B cell (primary cell): ENCODE measurements at places on chromosomes 3 and 15. TPM values are rescaled to one million over a fixed set of nuclear protein-coding genes. Genes with fewer than 3 reads are reported as not detected.
A peak's percentile ranks its signal among the peaks of the same experiment; 100 is the strongest.

- no peak overlapping the region for H3K27ac ChIP-seq
- peaks cover 27% of the 10 kb centered on the region for H3K27me3 ChIP-seq
- DNase-seq: no peak
- H3K4me3 ChIP-seq: no peak overlapping the region
- no peaks in the 10 kb centered on the region for H3K4me1 ChIP-seq
- H3K36me3 ChIP-seq: no peaks in the 10 kb centered on the region
Observed at GRCh38 chr3:141218162-141218835, 13.3 kb upstream of the PXYLP1 start.

- H3K36me3 ChIP-seq: no peaks in the 10 kb centered on the region
- H3K27ac ChIP-seq: no peak overlapping the region
- no peak for DNase-seq
- peaks cover 32% of the 10 kb centered on the region for H3K4me1 ChIP-seq
- H3K4me3 ChIP-seq: no peak overlapping the region
Observed at GRCh38 chr15:70252951-70253320, 155.2 kb upstream of the TLE3 start.

DNA sequence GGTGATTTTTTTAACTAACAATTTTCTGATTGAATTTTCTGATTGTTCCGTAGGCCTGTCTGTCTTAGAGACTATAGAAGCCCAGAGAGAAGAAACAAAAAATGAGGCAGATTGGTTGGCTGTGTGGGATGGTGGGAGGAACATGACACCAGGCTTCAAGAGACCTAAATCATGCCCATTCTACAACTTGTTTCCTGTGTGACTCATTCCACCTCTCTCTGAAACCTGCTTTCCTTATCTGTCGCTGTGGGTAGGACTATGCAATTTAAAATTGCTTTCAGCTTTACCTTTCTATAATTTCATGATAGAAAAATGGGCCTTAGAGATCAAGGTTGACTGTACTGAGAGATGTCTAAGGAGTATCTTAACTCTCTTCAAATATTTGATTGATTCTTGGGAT lies 44.5 kb downstream of the OXNAD1 start:
- no peaks in the 10 kb centered on the region for H3K27me3 ChIP-seq
- H3K4me1 ChIP-seq: peaks cover 18% of the 10 kb centered on the region
- H3K4me3 ChIP-seq: no peak overlapping the region
- no peak for DNase-seq
- H3K36me3 ChIP-seq: peaks cover 13% of the 10 kb centered on the region

GRCh38 chr3:143653935-143654334 lies 194.3 kb downstream of the SLC9A9 start:
- H3K4me3 ChIP-seq: no peak overlapping the region
- H3K4me1 ChIP-seq: no peaks in the 10 kb centered on the region
- H3K27me3 ChIP-seq: no peaks in the 10 kb centered on the region

DNA sequence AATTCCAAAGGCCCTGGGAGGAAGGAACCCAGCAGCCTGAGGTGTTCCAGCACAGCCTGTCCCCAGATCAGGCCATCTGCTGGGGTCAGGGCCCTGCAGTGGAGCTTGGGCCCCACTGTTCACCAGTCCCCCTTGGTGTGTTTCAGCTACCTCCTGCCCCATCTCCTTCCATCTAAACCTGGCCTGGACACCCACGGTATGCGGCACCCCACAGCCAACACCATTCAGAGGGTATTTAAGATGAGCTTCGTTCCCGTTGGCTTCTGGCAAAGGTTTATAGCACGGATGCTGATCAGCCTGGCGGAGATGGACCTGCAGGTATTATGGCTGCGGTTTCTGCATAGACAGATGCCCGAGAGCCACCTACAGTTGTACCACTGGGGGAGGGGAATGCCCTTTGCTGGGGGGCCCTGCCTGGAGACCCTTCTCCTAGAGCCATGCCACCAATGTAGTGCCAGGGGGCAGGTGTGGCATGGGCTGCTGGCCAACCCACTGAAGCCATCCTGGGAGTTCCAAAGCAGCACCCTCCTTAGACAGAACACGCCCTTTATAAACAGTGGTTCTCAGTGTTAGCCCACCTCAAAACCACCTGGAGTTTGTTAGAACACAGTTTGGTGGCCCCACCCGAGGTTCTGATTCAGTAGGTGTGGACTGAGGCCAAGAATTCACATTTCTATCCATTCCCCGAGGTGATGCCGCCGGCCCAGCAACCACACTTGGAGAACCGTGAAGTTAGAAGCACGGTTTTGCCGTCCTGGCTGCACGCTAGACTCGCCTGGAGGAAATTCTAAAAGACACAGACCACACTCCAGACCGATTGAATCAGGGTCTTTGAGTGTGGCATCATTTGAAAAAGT lies 126.9 kb downstream of the LRRK1 start:
- H3K4me3 ChIP-seq: no peak overlapping the region
- no peak for DNase-seq
- no peaks in the 10 kb centered on the region for H3K27me3 ChIP-seq
- H3K4me1 ChIP-seq: no peaks in the 10 kb centered on the region
- no peak overlapping the region for H3K27ac ChIP-seq

DNA sequence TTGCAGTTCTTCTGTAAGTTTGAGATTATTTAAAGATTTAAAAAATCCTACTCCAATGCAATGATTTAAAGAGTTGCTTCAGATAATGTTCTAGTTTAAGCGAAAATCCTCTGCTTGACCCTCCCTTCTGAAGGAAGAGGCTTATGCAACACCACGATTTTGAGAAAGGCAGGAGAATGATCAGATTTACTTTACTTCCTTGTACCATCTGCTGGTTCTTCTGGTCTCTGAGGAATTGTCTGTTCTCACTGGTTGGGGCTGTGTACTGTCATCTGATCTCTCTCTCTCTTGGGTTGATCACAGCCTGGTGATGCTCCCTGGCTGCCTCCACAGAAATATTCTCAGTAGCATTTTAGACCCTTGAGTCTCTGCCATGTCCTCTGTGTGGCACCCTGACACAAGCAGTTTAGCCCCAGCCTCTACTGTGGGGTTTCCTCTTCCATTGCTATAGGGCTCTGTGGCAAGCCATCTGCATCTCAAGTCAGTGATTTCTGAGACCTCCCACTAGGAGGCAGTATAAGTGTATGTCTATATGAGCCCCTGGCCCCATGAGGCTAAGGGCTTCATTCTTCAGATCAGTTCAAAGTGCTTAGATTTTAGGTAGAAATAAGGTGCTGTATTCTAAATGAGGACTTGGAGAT lies 50.8 kb upstream of the PLAAT1 start:
- H3K4me3 ChIP-seq: no peak overlapping the region
- no peak for DNase-seq
- H3K36me3 ChIP-seq: no peaks in the 10 kb centered on the region
- no peak overlapping the region for H3K27ac ChIP-seq
- H3K4me1 ChIP-seq: no peaks in the 10 kb centered on the region

- no peak for DNase-seq
- no peak overlapping the region for H3K4me3 ChIP-seq
- no peaks in the 10 kb centered on the region for H3K36me3 ChIP-seq
- peaks cover 3% of the 10 kb centered on the region for H3K4me1 ChIP-seq
- H3K27me3 ChIP-seq: no peaks in the 10 kb centered on the region
Observed at GRCh38 chr3:60764870-60765269, 486.4 kb downstream of the FHIT start.

GRCh38 chr15:73715417-73715816 lies 31.2 kb downstream of the CD276 start:
- no peak overlapping the region for H3K27ac ChIP-seq
- H3K27me3 ChIP-seq: no peaks in the 10 kb centered on the region
- no peak overlapping the region for H3K4me3 ChIP-seq
- no peak for DNase-seq
- H3K4me1 ChIP-seq: no peaks in the 10 kb centered on the region

- no peak for DNase-seq
- H3K27ac ChIP-seq: no peak overlapping the region
- H3K4me3 ChIP-seq: no peak overlapping the region
- no peaks in the 10 kb centered on the region for H3K4me1 ChIP-seq
- no peaks in the 10 kb centered on the region for H3K27me3 ChIP-seq
Observed at GRCh38 chr3:68206524-68207117, 552.2 kb upstream of the SUCLG2 start.

DNA sequence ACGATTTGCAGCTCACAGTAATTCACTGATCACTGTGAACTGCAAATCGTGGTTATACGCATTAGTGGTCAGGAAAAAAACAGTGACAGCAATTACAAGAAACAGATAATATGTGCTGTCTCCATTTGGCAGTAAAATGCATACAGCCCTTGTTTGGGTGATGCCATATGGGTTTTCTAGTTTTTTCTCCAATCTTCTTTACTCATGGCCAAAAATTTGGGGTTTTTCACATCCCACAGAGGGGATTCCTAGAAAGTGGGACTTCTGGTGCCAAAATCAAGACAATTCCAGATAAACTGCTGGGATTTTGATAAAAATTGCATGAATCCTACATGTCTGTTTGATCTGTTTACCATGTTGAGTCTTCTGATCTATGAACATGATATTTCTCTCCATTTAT lies 15.6 kb downstream of the NDN start:
- no peak overlapping the region for H3K27ac ChIP-seq
- no peaks in the 10 kb centered on the region for H3K27me3 ChIP-seq
- H3K4me1 ChIP-seq: no peaks in the 10 kb centered on the region
- H3K4me3 ChIP-seq: no peak overlapping the region
- no peaks in the 10 kb centered on the region for H3K36me3 ChIP-seq

The GPR27 gene
- total RNA-seq: not detected in 2 replicates

GRCh38 chr3:28328188-28329151 lies 20.1 kb upstream of the ZCWPW2 start:
- no peaks in the 10 kb centered on the region for H3K27me3 ChIP-seq
- H3K27ac ChIP-seq: no peak overlapping the region
- DNase-seq: peak; percentile 56
- peaks cover 6% of the 10 kb centered on the region for H3K36me3 ChIP-seq

DNA sequence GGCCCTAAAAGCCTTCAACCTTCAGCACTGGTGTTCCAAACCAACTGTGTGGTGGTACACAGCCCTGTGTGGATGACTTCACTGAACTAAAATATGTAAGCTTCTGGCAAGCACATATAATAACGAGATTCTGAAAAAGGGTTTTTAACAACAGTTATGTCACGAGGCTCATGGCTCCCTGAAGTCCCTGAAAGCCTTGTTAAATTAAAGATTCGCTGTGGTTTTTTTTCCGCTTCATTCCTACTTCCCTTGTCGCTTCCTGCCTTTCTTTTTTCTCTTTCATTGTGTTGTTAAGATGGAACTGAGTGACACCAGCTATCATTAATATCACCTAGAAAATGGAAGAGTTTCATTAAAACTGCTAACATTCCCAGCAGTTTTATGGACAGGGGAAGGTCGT lies 3.5 kb downstream of the RORA start:
- H3K4me1 ChIP-seq: peaks cover 4% of the 10 kb centered on the region
- H3K36me3 ChIP-seq: no peaks in the 10 kb centered on the region
- no peak for DNase-seq
- no peak overlapping the region for H3K4me3 ChIP-seq
- peaks cover 30% of the 10 kb centered on the region for H3K27me3 ChIP-seq

DNA sequence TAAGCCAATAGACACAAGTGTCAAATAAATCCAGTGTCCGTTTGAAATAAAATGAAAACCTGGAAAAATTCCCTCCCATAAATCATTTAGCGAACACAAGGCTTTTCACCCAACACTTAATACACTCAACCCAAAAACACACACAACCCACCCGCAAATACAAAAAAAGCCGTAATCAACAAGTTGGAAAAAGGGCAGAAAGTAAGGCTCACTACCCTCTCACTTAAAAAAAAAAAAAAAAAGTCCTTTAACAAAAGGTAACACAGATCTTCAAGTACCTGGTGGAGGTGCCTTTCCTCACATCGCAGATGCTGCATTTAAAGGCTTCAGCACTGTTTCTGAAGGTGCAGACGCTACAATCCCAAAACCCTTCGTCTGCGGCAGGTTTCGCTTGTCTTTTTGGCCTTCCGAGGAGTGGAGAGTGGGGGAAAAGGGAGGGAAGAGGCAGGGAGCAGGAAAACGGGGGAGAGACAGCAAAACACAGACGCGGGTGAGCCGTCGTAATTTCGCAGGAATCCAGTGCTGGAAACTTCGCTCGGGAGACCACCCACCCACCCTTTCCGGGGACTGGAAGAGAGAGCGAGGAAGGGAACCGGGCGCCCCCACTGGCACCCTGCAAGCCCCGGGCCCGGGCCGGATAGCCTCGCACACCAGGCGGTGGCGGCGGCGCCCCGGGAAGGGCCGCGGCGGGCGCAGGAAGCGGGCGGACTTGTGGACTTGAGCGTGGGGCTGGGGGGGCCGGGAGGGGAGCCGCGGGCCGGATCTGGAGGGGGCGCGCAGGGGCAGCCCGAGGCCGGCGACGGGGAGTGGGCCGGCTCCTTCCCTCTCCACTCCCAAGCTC lies 401.8 kb downstream of the SHQ1 start:
- H3K36me3 ChIP-seq: no peaks in the 10 kb centered on the region
- H3K27me3 ChIP-seq: no peaks in the 10 kb centered on the region
- no peak for DNase-seq
- H3K4me1 ChIP-seq: peaks cover 28% of the 10 kb centered on the region

DNA sequence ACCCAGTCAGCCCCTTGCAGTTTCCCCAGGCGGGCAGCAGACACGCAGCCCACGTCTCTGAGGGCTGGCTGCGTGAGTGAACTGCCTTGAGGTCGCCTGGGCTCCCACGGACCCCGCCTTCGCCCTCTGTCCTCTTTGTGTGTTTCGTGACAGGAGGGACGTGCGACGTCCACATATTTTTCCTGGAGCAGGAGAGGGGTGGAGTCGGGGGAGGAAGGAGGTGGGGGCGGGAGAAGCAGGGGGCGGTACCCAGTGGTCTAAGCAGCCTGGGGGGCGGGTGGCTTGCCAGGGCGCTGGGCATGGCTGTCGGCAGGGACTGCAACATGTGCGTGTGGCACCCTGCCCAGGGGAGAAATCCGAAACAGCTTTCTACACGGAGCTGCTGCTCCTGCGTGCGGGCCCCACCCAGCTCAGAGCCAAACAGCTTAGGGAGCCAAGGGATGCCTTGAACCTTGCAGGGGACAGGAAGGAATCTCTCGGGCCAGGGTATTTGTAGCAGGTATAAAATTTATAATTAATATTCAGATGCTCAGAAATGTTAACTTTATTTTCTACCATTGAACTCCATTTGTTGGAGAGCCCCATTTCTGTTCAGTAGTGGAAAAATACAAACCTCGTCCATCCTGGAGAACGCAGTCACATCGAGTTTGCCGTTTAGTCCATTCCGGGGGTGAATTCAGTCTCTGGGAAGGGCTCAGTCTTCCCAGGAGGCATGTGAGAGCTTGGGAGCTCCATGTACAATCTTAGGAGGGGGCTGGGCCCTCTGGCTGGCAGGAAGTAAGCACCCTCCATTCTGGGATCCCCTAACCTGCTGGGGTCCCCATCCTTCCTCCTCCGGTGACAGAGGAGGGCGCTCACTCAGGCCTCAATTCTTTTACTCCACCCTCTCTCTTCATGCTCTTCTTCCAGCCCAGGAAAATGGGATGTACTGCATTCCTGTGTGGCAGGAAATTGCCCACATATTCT lies 79.1 kb upstream of the MEF2A start:
- DNase-seq: no peak
- H3K4me3 ChIP-seq: peak overlapping the region; percentile 28
- no peaks in the 10 kb centered on the region for H3K27me3 ChIP-seq
- no peaks in the 10 kb centered on the region for H3K36me3 ChIP-seq
- no peak overlapping the region for H3K27ac ChIP-seq

- no peaks in the 10 kb centered on the region for H3K36me3 ChIP-seq
- H3K4me1 ChIP-seq: peaks cover 41% of the 10 kb centered on the region
- peak; percentile 74 for DNase-seq
- H3K27ac ChIP-seq: no peak overlapping the region
- H3K27me3 ChIP-seq: no peaks in the 10 kb centered on the region
Observed at GRCh38 chr3:46299608-46300460, 54.1 kb upstream of the CCR2 start.
